ENCODE measurements at places on chromosomes 1 and 21. TPM values are rescaled to one million over a fixed set of nuclear protein-coding genes. Genes with fewer than 3 reads are reported as not detected.

The SH3BGR gene
- total RNA-seq, result 0.93 TPM

GRCh38 chr1:24385160-24385940 is 28.2 kb downstream of the STPG1 start:
- H3K27ac ChIP-seq, result peak overlapping the region; percentile 17
- DNase-seq, result peak; percentile 64
- H3K4me3 ChIP-seq, result no peak overlapping the region
- no peaks in the 10 kb centered on the region for H3K27me3 ChIP-seq
- peaks cover 35% of the 10 kb centered on the region for H3K4me1 ChIP-seq

DNA sequence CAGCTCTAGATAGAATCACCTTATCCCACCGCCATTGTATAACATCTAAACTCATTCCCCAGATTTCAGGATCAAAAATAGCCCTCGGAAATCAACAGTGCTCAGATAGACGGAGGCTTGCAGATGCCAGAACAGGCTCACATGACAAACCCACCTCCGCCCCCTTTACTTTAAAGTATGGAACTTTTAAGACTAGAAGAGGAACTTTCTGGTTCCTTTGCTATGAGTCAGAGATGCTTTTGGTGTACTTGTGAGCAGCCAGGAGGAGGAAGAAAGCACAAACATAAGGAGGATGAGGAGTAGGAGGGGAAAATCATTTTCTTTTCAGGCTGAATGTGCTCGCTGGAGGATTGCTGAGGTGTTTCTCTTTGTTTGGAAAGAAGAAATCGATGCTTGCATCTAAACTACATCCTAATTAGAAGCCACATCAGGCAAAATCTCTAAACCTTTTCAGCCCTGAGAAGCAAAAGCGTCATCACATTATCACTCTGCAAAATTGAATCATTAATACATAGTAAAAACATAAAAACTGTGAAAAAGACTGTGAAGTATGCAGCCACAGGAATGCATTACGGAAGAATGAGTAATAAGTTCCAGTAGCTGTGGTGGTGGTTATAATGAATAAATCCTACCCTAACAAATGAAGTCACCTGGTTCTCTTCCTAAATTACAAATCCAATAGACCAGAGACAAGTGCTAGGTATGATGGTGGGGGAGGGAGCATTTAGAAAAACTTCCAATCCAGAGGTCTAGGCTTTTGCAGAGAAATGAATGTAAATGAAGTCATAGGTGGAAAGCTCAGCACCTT is 251.3 kb downstream of the KCNH1 start:
- no peak overlapping the region for H3K27ac ChIP-seq
- H3K4me3 ChIP-seq, result no peak overlapping the region
- peaks cover 4% of the 10 kb centered on the region for H3K27me3 ChIP-seq
- DNase-seq, result no peak

- H3K4me1 ChIP-seq, result peaks cover 2% of the 10 kb centered on the region
- no peak overlapping the region for H3K27ac ChIP-seq
- no peak overlapping the region for H3K4me3 ChIP-seq
- no peaks in the 10 kb centered on the region for H3K36me3 ChIP-seq
- DNase-seq, result no peak
Observed at GRCh38 chr1:153404086-153404635, 12.2 kb upstream of the S100A7A start.

DNA sequence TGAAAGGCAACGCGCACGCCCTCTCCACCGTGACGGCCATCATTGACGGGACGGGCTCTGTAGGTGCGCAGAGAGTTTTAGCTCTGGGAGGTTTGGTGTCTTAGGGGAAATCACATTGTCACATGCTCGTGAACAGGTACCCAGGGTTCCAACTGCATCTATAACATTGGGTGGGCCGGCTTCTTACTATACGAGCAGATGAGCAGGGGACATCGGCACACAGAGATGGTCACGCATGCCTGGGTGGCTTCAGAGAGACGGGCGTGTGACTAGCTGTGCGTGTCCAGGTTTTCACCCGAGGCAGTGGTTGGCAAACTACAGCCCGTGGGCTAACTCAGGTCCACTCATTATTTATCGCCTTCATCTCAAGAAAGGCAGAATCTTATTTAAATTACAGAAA is 54.7 kb downstream of the SLC37A1 start:
- no peaks in the 10 kb centered on the region for H3K4me1 ChIP-seq
- H3K27ac ChIP-seq, result no peak overlapping the region
- H3K27me3 ChIP-seq, result no peaks in the 10 kb centered on the region
- no peak overlapping the region for H3K4me3 ChIP-seq
- no peak for DNase-seq
- no peaks in the 10 kb centered on the region for H3K36me3 ChIP-seq

DNA sequence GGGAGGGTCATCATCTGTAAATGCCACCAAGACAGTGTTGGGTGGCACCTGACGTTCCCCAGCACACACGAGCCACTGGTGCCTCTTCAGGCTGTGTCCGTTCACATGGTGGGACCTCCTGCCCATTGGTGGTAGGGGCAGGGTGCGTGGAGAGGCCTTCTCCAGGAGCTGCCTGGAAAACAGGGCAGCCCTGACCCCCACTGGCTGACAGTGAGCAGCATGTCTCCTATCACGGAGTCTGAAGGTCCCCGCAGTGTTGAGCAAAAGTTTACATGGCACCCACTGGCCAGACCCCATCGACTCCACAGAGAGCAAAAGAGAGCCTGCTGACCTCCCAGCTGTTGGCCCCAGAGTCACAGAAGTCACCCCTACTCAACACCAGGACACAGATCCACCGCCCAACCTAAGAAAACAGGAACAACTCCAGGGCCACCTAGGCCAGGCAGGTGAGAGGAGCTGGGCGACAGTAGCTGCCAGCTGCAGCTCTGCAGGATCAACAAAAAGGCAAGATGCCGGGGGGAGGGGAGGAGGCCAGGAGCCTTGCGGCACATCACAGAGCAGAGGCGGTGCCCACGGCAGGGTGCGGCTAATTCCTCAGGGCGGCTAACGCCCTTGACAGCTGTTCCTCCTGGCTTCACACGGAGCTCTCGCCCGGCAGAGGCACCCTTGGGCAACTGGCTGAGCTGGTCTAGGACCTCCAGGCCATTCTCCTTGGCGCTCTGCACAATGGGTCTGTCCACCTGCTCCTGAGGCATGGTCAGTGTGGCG is 14.4 kb upstream of the IFI6 start:
- no peak for DNase-seq
- H3K4me1 ChIP-seq, result peaks cover 16% of the 10 kb centered on the region
- H3K36me3 ChIP-seq, result peaks cover 9% of the 10 kb centered on the region
